ENCODE measurements at places on chromosomes 3 and 15. TPM values are rescaled to one million over a fixed set of nuclear protein-coding genes. Genes with fewer than 3 reads are reported as not detected.

DNA sequence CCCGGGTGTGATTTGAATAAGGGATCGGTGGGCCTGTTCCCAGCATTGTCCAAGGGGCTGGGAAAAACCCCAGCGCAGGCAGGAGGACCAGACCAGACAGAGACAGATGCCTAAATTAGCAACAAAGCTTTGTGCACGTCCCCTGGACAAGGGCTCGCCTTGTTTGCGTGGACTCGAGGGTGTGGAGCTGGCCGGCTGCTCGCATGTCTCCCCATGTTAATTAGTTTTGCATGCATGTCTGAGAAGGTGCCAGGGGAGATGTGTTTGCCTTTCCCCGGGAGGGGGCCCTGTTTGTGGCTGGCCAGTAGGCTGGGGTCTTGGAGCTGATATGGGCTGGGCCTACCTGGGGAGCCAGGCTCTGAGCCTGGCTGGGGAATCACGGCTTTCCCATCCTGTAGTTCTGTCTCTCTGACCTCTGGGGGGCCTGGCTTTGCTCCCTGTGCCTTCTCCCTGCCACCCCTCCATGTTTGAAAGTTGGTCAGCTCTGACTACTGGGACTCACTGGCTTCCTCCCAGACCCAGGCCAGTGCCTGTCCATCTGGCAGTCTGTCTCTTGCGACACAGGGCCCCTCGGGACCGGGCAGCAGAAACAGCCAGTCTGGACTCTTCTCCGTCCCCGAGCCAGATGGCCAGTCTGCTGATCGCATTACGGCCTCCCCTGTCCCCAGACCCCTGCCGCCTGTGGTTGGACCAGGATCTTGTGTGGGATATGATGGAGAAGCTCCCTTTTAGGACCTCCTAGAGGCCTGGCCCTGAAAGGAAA, 55.4 kb upstream of the POLG start:
- DNase-seq: no peak

Gene BUB1B
- total RNA-seq: 2.1 TPM

Gene MFAP1
- total RNA-seq: 20.4 TPM

Gene MKRN3
- total RNA-seq: 0.40 TPM

- no peak for DNase-seq
Measured at GRCh38 chr3:53080612-53081205, 34.8 kb upstream of the SFMBT1 start.

Gene OXTR
- total RNA-seq: 0.13 TPM

Gene SELENOS
- 57.0 TPM for total RNA-seq
